ENCODE measurements at places on chromosomes 6 and 20.

GRCh38 chr20:22574545-22575086 lies 9.8 kb downstream of the FOXA2 start:
- DNase-seq: no peak

GRCh38 chr6:111872401-111873177 lies 663 bp downstream of the FYN start:
- DNase-seq: no peak

- no peak for DNase-seq
These were observed 16.2 kb upstream of the CHRNA4 start for GRCh38 chr20:63377256-63377941.

DNA sequence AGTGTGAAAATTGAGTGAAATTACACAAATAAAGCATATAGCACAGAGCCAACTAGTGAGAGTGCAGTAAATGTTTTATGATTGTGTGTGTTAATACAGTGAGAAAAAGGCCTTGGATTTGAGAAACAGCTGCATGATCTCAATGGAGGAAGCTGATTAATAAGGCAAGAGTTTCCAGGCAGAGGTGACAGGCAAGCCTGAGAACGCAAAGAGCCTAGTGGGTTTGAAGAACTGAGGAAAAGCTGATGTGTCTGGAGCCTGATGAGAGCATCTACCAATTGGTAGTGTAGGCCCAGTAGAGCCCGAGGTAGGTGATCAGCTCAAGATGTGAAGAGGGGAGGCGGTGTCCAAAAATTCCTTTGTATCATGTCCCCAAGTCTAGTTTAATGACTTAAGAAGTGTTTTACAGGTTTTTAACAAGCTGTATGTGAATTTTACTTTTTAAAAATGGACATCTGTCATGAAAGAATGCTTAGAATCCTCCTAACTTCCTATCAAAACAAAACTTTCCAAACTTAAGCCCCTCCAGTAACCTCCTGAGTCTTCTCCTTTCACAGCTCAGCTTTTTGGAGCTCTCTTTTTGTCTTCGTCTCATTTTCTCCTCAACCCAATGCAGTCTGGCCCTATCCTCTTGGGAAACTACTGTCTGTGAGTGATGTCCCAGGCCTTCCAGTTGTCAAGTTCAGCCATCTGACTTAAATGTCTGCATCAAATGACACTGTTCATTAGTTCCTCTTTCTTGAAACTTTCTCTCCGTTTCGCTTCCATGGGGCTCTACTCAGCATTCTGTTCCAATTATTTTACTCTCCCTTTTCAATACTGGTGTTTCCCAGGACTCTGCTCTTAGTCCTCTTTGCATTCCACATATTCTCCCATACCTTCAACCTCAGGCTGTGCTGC lies 1.2 kb downstream of the CDC40 start:
- peak; percentile 13 for DNase-seq

- DNase-seq: no peak
These were observed 114.2 kb upstream of the JARID2 start for GRCh38 chr6:15131651-15132061.

DNA sequence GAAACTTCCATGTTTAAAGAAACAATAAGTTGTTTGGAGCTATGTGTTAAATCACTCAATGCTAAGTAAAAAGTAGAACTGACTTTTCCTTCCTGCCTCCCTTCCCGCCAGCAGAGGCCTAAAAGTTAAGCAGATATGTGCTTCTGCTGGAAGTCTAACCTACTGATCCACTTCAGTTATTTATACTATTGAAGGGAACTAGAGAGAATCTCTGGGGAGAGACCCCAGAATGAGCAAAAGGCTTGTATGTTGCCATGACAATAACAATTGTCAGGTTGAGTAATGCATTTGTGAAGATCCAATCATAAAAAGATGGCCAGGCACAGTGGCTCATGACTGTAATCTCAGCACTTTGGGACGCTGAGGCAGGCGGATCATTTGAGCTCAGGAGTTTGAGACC lies 24.7 kb downstream of the MGME1 start:
- no peak for DNase-seq

GRCh38 chr20:49786196-49786595 lies 26.4 kb upstream of the SLC9A8 start:
- peak; percentile 56 for DNase-seq

DNA sequence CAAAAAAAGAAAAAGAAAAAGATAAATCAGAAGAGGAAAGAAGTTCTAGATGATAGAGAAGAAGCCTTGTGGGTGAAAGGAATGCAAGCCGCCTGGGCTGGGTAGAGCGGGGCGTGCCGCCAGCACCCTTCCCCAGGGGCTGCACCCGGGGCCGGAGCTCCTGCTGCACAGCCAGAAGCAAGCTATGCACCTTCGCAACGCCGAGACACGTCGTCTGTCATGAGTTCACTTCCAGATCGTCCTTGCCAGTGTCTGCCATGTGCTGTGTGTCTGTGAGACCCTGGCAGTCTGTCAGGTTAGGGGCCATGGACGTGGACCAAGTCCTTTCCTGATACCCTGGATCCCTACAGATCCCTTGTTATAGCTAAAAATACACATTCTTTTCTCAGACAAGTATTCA lies 25.5 kb upstream of the ADRM1 start:
- DNase-seq: no peak

GRCh38 chr6:22020299-22021003 lies 276.4 kb downstream of the PRL start:
- DNase-seq: no peak

- DNase-seq: no peak
These were observed 123.3 kb upstream of the ATXN1 start for GRCh38 chr6:16884526-16884925.

- no peak for DNase-seq
These were observed 28.9 kb downstream of the FYN start for GRCh38 chr6:111844376-111844775.

DNA sequence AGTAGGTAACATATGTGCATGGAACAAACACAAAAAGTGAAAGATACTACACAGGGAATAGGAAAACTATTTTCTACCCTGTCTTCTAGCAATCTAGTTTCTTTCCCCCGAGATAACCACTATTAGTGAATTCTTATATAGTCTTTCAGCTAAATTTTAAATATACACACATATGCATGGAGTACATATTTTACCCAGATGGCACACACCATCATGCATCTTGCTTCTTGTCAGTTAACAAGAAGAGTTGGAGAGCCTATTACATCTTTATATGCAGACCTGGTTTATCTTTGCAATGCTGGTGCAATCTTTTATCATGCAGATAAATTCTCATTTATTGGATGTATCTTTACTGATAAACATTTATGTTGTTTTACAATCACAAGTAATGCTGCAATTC lies 100.4 kb downstream of the OTOR start:
- no peak for DNase-seq

DNA sequence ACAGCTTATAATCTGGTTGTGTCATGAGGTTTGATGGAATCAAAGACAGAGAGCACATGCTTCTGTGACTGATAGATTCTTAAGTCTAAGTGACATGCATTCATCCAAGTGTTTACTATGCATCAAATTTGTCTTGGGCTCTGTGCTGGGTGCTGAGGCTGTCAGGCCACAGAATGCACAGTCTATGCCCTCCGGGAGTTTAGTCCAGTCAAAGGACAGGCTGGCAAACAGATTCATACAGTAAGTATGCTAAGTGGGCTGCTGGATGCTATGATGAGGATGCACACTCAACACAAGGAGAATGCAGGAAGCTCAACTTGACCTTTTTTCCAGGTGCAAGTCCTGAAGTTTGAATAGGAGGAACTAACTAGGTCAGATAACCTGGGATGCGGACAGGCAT lies 146.7 kb downstream of the UST start:
- no peak for DNase-seq

GRCh38 chr20:29740951-29741593 lies 1516.4 kb upstream of the DEFB115 start:
- DNase-seq: no peak

GRCh38 chr6:34565722-34566137 lies 9.6 kb upstream of the SPDEF start:
- DNase-seq: no peak

DNA sequence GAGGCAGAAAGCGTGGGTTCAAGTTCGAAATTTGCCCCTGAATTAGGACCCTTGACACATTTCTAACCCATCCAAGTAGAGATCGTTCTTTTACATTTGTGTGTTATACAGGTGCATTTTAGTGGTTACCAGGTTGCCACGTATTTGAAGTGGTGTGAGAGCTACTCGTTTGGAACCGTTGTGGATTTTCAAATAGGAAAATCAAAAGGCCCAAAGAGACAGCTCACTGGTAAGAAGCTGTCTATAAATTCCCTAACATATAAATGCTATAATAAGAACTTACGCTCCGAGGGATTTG lies 1.6 kb upstream of the REV3L start:
- DNase-seq: peak; percentile 23

GRCh38 chr6:147479857-147480256 lies 28.6 kb upstream of the SAMD5 start:
- no peak for DNase-seq

DNA sequence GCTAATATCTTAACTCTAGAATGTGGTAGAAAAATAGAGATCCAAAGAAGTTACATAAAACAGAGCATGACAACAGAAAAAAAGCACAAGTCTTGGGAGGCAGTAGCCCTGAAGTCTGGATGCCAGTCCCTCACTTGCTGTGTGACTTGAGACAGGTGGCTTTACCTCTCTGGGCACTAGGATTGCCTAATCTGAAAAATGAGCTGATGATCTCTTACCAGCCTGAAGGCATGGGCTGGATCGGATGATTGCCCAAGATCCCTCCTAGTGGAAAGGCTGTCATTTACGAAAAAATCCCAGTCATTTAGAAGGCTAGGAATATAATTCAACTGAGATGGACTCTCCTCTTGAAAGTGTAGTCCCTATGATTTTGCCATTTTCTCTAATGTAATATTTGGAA lies 10.9 kb upstream of the GCM1 start:
- DNase-seq: no peak

- DNase-seq: no peak
These were observed 84.6 kb downstream of the DCDC2 start for GRCh38 chr6:24273096-24273870.

- DNase-seq: no peak
These were observed 16.5 kb downstream of the RTN4IP1 start for GRCh38 chr6:106612671-106613416.

DNA sequence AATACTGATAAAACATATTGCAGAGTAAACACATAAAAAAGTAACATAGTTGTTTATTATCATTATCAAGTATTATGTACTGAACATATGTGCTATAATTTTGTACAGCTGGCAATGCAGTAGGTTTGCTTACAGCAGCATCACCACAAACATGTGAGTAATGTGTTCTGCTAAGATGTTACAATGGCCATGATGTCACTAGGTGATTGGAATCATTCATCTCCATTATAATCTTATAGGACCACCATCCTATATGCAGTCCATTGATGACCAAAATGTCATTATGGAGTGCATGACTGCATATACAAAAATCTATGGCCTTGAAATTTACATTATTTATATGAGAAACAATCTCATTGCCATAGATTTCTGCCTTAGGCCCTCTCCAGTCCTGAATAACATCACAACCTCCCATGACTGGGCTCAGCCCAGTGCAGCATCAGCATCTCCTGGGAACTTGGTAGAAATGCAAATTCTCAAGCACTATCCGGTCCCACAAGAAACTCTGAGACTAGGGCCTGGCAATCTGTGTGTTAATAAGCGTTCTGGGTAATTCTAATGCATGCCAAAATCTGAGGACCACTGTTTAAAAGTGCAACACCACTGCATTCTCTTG lies 352.0 kb upstream of the MARCKS start:
- DNase-seq: no peak

GRCh38 chr20:44080646-44081267 lies 106.2 kb downstream of the JPH2 start:
- DNase-seq: peak; percentile 82

DNA sequence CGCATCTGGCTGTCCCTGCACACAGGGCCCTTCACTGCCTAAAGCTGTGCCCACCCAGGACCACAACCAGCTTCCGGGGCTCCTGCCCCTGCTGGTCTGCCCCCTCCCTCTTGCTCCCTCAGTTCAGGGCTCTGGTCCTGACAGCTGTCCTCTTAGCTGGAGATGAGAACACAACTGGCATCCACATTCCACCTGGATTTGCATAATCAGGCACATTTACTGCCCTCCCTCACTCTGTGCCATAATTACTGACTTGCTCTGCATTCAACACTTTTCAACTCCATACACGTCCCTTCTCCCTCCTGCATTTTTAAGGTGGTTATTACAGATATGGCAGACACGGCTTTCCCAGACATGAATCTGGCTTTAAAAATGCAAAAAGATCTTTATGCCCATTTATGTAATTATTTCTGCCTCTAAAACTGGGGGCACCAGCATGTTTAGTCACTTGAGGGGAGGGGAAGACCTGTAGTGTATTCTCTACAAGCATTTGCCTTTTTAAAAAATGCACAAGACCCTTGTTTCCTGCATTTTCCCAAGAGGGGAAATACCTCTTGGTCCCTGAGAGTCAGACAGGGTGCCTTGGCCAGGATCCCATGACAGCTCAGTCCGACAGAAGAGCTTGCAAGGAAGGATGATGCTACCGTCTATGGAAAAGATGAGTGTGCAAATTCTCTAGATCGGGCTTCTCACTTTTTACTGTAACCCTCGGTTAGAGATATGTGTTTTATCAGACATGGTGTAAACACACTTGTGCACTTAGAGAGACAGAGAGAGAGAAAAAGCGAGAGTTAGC lies 401.8 kb downstream of the PREX1 start:
- no peak for DNase-seq

DNA sequence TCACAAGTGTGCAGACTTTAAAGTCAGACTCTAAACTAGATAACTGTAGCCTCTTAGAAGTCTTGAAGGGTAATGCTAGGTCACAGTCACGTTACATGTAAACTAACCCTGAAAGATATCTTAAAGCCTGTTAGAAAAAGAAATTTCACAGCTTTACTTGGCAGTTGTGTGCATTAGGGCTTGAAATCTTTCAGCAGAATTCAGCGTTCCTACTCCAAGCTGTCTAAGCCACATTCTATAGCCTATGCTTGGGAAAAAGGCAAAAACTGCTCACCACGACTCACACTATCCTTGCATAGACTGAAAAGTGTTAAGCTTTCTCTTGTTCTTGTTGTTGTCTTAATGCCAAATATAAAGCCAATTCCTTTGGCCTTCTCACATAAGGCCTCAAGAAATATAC lies 338.0 kb upstream of the SASH1 start:
- no peak for DNase-seq

DNA sequence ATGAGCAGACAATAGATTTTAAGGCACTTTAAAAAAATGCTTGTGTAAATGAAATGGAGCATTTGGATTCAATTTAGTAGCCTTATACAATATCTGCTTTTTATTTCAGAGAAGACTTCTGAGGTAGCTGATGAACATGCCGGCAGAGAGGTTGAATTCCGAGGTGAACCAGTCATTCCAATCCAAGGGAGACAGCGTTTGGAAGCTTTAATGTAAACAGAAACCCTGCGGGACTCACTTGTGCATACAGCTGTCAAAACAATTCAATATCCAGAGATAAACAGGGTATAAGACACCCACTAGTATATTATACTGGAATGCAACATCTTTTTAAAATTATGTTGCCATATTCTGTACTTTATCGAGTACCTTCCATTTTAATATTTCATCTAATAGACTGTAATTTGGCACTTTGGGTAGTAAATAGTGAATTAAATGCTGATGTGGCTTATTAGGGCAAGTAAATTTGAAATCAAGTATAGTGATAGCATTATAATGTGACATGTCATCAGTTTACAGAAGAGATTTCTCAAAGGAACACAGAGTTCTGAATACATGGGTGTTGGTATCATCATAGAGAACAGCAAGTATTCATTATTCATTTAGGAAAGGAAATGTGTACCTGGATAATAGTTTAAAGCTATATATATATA lies 347.7 kb downstream of the PRKN start:
- no peak for DNase-seq
